ENCODE measurements at places on chromosomes 12 and 14.

- DNase-seq, result peak; percentile 42
These were observed 1.1 kb upstream of the UBC start for GRCh38 chr12:124915239-124916236.

DNA sequence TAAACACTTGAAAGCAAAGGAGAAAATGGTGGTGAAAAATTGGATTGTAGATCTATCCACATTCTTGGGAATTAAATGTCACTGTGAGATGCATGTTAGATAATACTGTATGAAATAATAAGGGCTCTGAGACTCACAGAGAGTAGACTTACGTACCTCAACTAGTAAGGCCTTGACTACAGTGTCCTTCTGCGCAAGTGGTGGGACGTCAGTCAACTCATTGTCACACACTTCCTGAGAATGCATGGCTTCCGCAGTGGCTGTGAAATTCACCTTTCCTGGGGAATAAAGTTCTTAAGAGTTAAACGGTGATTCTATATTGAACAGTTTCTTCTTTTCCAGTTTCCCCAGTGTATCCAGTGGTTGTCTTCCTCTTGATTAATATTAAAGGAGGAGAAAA lies 32.6 kb upstream of the PZP start:
- no peak for DNase-seq

GRCh38 chr14:75453817-75454434 lies 26.1 kb downstream of the JDP2 start:
- DNase-seq, result no peak

DNA sequence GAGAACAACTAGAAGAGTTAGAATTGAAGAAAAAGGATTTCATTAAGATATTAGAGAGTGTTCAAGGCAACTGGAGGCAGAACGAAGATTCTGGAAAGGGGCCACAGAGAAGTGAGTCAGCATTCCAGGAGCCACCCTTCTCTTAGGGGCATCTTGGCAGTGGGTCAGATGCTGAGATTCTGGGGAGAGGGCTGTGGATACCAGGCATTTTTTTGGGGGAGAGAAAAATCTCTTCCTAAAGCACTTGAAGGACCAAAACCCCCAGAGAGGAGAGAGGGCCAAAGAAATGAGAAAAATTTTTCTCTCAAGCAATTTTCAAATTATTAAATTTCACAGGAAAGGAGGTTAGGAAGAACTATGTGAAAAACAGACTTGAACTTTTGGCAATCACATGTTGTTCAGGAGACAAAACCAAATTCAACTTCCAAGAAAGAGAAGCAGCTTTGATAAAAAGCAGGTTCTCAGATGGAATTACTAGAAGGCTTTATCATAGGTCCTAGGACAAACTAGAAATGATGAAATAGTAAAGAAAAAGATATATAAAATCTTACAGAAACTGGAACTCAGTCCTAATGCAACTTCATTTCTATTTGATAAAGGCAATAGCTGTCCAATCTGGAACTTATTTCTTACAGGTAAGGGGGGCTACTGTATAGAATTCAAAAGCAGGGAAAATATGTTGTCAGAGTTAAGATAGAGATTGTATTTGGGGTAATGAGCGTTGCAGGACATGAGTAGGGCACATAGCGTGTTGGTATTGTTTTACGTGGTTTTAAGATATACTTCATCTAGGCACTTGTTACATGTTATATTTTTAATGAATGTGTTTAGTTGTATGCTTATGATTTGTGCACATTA lies 1.1 kb upstream of the CLEC2D start:
- DNase-seq, result peak; percentile 74

DNA sequence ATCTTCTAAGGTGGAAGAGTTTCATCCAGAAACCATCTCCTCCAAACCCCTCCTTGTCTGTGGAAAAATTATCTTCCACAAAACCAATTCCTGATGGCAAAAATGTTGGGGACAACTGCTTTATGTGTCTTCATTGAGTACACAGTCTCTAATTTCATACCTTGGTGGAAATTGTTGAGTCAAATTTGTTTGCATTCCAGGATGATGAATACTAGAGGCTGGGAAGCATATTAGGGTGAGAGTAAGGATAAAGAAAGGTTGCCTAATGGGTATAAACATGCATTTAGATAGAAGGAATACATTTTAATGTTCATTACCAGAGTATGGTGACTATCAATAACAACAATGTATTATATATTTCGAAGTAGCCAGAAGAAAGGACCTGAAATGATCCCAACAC lies 98.2 kb downstream of the C12orf42 start:
- DNase-seq, result no peak

DNA sequence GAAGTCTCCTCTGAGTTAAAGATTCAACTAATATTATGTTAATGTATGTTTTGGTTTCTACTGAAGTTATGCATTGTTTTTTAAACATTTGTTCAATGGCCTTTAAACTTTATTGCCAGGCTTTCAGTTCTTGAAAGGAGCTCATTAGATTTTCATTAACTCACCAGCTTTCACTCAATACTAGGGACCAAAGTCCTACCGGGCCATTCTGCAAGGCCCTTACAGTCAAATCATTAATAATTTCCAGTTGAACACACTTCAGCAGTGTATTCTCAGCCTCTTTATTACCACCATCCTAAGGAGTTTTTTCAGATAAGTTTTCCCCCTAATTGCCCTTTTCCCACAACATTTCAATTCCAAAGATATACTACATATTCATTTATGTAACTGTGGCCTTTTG lies 409.2 kb downstream of the DIO2 start:
- no peak for DNase-seq

- DNase-seq, result no peak
These were observed 4.4 kb upstream of the GALNT6 start for GRCh38 chr12:51395283-51396230.

DNA sequence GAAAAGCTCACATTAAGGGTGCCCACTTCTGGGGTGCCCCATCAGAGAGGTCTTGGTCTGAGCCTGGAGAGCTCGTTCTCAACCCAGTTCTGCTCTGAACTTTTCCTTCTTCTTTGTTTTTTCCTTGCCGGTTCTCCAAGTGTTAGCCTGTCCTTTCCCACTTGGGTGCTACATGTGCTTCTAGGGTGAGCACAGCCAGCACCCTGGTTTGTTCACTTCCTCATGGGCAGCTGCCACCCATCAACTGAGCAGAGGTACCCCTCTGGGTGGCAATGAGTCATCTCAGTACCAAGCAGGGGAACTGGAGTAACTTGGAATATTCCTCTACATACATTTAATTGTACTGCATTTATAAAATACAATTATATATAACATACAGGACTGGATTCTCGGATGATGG lies 3.9 kb upstream of the SYNE3 start:
- no peak for DNase-seq

GRCh38 chr12:70719672-70720420 lies 82.6 kb upstream of the PTPRB start:
- DNase-seq, result peak; percentile 61

DNA sequence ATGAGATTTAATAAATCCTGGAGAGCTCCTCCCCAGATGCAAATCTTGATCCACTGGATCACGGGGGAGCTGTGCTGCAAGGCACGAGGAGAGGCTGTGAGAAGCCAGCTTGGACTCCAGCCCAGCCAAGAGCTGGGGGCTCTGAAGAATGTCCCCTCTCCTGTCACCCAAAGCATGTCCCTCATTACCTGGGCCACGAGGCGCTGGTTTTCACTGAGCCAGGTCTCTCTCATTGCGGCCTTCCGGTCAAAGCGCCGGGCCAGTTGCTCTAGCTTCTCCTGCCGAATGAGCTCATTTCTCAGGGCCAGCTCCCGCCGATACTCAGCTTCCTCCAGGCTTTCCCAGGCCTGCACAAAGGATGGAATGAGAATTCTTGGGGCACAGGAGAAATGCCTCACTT lies 83.3 kb downstream of the SPTB start:
- DNase-seq, result no peak
